ENCODE measurements at places on chromosomes 16 and 17.
A peak's percentile ranks its signal among the peaks of the same experiment; 100 is the strongest.

DNA sequence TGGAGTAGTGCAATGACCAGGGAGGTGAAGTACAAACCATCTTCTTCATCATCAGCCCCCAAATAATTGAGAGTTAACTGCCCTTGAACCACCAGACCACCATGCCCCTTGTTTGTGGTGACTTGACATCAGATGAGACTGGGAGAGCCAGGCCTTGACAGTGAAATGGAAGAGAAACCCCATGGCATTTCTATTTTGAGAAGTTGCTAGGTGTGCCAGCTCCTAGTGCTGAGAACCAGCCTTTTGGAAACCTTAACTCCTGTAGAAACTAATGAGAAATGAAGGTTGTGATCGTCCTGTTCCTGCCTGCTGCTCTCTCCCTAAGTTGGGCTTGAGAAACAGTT lies 2.8 kb downstream of the TMEM94 start:
- no peak for DNase-seq

DNA sequence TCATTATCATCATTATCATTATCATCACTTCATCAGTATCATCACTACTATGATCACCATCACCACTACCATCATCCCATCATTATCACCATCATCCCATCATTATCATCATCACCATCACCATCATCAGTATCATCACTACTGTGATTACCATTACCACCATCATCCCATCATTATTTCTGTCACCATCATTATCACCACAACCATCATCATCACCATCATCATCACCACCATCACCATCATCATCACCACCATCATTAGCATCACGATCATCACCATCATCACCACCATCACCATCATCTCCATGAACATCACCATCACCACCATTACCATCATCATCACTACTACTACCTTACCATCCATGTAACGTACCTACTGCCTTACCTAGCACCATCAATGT lies 368.8 kb downstream of the SEC14L1 start:
- DNase-seq, result no peak

DNA sequence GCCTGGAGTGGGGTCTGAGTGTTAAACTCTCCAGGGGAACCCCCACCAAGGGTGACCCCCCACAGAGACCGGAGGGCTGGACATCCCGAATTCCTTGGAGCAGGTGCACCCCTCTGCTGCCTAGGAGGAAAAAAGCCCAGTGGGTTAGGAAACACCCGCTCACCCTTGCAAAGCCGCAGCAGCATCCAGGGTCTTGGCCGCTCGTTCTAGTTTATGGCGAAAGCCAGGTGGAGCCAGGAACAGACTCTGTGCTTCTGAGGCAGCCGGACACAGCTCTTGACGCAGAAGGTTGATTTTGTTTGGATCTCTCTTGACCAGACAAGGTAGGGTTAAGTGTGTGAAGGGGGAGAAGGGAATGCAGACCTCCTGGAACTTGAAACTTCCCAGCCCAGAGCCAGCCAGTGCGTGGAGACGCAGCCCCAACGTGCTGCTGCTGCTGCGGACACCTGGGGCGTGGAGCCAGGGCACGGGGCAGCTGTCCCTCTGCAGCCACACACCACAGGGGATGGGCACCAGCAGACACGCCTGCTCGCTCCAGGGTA lies 154.5 kb downstream of the LAT start:
- peak; percentile 66 for DNase-seq

DNA sequence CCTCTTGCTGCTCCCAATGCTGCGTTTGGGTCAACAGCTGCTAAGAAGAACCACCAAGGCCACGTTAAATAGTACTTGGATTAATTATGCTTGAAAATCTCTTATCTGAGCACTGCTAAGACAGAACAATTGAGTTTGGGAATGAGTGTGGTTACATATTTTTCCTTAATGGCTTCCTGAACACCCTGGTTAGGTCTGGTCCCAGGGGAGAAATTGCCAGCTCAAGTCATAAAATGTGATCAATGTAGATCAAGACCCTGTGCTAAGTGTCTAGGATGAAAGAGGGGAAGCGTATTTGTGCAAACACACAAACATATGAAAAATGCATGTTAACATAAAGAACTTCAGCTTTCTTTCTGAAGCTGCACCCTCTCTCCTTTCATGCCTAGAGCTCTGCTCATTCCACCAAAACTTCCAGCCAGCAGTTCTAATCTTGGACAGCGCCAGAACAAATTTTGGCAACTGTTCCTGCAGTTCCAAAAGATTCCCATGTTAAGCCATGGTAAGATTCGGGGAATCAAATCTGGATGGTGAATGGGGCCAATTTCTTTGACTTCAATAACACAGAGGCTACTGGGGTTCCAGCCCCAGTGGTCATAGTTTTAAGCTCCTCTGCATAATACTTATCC lies 72.0 kb downstream of the ZFHX3 start:
- DNase-seq, result no peak

DNA sequence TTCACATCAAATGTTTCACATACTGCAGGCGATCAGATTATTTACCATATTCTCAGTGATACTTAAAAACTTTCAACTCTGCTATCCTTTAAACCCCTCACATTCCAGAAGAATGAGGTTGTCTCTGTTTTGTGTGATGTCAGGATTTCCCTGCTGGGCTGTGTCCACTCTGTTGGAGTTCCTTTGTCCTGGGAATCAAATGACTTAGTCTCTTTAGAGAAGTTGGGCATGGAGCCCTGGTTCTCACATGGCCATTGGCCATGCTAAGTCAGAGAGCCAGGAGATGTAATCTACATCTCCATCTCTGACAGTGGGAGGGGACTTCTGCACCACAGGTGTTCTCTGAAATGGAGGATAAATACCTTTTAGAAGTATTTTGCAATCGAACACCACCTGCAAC lies 205.1 kb upstream of the MAF start:
- DNase-seq, result no peak

DNA sequence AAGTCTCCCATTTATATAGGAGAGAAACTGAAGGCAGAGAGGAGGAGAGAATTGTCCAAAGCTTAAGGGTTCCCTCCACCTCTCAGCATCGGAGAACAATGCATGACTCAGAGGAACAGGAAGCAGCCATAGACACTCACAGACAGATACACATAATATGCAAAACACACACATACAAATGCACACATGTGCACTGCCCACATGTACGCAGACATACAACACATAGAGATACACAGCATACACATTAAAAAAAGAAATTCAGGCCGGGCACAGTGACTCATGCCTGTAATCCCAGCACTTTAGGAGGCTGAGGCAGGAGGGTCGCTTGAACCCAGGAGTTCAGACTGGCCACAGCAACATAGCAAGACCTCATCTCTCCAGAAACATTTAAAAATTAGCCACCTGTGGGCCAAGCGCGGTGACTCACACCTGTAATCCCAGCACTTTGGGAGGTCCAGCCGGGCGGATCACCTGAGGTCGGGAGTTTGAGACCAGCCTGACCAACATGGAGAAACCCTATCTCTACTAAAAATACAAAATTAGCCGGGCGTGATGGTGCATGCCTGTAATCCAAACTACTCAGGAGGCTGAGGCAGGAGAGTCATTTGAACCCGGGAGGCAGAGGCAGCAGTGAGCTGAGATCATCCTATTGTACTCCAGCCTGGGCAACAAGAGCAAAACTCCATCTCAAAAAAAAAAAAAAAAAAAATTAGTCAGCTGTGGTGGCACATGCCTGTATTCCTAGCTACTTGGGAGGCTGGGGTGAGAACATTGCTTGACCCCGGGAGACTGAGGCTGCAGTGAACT lies 11.3 kb downstream of the ERAL1 start:
- DNase-seq, result no peak

- no peak for DNase-seq
These were observed 84.2 kb downstream of the HELZ start for GRCh38 chr17:67160791-67161190.

DNA sequence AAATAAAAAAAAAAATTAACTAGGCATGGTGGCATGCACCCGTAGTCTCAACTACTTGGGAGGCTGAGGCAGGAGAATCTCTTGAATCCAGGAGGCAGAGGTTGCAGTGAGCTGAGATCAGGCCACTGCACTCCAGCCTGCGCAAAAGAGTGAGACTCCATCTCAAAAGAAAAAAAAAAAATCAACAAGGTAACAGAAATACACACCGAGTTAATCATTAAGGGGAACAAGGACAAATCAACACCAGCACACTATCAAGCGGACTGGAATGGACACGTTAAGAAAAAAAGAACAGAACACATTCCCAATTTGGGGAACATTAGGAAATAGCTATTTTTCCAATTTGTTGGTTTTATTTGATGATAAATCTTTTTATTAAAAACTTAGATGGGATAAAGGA lies 28.4 kb upstream of the GLG1 start:
- DNase-seq, result no peak

- DNase-seq, result peak; percentile 56
These were observed 7.6 kb downstream of the PRR29 start for GRCh38 chr17:64005734-64006167.

GRCh38 chr17:34886831-34887230 lies 74.4 kb downstream of the CCT6B start:
- DNase-seq, result no peak

DNA sequence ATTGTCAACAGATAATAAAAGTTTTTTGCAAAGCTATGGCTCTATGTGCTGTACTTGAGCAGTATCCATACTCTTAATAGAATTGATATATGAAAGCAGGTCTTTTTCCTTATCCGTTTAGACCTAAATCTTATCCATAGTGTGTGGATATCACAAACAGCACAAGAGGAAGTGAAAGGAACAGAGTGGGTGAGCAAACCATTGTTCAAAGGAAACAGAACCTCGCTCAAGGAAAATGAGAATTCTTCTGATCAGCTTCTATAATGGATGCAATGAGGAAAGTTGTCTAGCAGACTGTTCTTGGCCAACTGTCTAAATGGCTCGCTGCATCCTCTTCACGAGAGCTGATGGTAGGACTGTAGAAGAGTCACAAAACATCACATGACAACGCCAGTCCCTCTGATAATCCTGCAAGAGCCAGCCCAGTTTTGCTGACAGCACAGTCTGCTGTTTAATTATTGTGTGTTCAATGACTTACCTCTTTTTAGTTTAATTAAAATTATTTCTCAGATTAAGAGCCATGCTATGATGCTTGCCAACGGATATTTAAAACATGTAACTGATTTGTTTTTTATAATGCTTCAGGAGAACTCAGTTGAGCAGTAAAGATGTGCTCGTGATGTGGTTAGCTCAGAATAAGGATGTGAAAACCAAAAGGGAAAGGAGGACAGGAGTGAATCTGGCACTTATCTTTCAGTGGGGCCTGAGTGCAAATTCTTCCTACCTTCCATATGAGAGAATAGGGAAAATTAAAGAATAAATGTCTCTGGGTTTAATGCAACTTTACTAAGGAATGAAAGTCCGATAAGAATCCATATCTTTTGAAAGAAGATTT lies 38.5 kb downstream of the WWOX start:
- DNase-seq, result no peak

DNA sequence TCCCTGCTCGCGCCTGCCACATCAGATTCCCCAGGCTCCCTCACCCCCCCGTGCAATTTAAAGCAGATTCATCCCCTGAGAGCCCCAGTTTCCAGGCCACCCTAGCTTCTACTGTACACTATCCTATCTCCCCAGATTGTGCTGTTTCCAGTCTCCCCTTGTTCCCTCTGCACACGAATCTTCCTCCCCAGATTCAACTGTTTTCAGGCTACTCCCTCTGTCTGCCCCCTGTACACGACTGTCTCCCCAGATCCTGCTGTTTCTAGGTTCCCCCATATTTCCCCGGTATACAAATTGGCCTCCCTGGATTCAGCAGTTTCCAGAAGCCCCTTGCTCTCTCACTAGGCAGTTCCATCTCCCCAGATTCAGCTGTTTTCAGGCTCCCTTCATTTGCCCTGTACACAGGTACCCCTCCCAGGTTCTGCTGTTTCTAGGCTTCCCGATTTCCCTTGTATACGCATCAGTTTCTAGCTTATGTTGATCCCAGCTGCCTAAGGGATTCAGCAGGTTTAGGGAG lies 22.9 kb downstream of the COPZ2 start:
- DNase-seq, result no peak

- DNase-seq, result no peak
These were observed 83.5 kb downstream of the AMFR start for GRCh38 chr16:56341656-56342399.

GRCh38 chr17:69608808-69609472 lies 194.4 kb downstream of the MAP2K6 start:
- DNase-seq, result no peak

GRCh38 chr17:56810891-56811775 lies 22.6 kb downstream of the C17orf67 start:
- DNase-seq, result no peak

DNA sequence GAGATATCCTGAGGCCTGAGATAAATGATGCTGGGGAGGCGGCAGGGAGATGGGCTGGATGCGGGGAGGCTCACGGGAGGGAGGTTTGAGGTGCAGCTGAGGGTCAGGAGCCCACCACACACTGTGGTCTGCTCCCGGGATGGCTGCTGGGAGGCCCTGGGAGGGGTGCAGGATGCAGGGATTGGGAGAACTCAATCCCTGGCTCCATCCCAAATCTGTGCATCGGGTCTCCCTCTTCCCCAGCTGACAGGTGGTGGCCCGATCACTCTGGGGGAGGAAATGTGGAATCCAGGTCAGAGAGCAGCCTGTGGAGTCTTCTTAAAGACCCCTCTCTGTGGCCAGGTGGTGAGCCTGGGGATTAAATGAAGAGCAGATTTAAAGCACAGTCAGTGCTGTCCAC lies 12.0 kb downstream of the PHB1 start:
- DNase-seq, result peak; percentile 40

GRCh38 chr16:51343411-51343810 lies 192.3 kb upstream of the SALL1 start:
- no peak for DNase-seq

DNA sequence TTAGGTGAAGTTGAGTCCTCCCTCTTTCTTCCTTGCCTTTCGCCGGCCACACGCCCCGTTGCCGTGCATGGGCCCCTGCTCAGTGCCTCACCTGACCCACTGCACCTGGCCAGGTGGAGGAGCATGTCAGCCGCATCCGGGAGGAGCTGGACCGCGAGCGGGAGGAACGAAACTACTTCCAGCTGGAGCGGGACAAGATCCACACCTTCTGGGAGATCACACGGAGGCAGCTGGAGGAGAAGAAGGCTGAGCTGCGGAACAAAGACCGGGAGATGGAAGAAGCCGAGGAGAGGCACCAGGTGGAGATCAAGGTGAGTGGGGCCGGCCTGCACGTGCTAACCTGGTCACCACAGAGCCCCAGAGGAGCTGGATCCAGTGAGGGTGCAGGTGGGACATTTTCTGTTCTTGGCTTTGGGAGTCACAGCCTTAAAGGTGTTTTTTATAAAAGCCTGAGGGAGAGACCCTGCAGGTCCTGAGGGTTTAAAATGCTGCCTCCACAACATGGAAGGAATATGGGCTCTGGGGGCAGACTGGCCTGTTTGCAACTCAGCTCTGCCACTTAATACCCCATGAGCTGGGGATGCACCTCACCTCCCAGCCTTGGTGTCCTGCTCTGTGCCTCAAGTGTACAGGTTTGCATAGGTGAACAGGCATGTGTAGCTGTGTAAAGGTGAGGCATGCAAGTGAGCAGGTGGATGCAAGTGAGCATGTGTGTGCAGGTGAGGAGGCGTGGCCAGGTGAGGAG lies 12.1 kb upstream of the DBNDD1 start:
- DNase-seq, result no peak
